ENCODE measurements at places on chromosomes 16 and 17. TPM values are rescaled to one million over a fixed set of nuclear protein-coding genes. Genes with fewer than 3 reads are reported as not detected.

Gene CHD9
- total RNA-seq = 23.8 TPM

Gene CRISPLD2
- 0.65 TPM for total RNA-seq

Gene CCL7
- total RNA-seq = 0.38 TPM

Gene HELZ
- 85.0 TPM for total RNA-seq

Gene KIF18B
- 2.8 TPM for total RNA-seq

Gene ATP2A3
- total RNA-seq = 0.06 TPM

Gene TBC1D3B
- 2.6 TPM for total RNA-seq

Gene DRC3
- total RNA-seq = 0.49 TPM

Gene NRN1L
- not detected for total RNA-seq

Gene CACNG1
- total RNA-seq = not detected

All from bladder microvascular endothelial cell (primary cell).